Fibroblast of upper back skin (primary cell): ENCODE measurements at places on chromosomes 3 and 15.
A peak's percentile ranks its signal among the peaks of the same experiment; 100 is the strongest.

GRCh38 chr15:82647045-82647834 is at the start of gene CPEB1:
Gene CPEB1, minus strand, starts transcription at chr15:82647363. Its CDS starts 18,904 bp downstream, at chr15:82628459.
- peak; percentile 4 for DNase-seq

DNA sequence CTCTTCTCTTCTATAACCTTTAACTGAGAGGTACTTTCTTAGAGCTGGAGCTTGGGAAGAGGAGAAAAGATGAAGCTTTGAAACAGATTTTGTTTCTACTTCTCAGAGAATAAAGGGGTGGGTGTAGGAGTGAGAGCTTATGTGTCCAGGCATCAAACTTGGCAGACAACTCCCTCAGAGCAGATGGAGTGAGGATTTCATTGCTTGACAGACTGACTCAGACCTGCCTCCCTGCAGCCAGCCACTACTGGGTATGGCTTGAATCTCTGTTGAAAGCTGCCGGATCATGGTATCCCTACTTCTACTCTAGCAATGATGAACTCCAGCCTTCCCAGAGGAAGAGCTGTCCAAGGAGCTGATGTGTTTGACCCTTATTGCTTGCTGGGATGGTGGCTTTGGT is 36.7 kb downstream of the SYN2 start:
- no peak for DNase-seq

- DNase-seq, result no peak
Observed at GRCh38 chr3:128432301-128432970, 34.3 kb downstream of the DNAJB8 start.

GRCh38 chr15:41233367-41233771 is 2.3 kb downstream of the CHP1 start:
- peak; percentile 48 for DNase-seq

DNA sequence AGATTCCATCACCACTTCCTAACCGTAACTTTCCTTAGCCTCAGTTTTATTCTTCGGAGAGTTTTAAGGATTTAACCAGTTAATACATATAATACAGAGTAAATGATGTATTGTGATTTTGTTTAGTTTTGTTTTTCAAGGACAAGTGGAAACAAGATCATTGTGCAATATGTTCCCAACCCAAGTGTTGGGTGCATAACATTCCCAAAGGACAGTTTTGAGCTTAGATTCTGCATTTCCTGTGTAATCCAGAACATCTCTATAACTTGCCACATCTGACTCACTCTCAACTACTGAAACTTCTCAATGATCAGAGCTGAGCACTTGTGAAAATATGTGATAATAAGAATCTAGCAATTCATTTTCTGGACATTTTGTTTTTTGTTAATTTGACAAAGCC is 466.1 kb upstream of the PPP2R3A start:
- no peak for DNase-seq

GRCh38 chr3:158953131-158953530 is 151.3 kb downstream of the MFSD1 start:
- no peak for DNase-seq

GRCh38 chr3:116939091-116939490 is 229.5 kb downstream of the TUSC7 start:
- DNase-seq, result no peak

DNA sequence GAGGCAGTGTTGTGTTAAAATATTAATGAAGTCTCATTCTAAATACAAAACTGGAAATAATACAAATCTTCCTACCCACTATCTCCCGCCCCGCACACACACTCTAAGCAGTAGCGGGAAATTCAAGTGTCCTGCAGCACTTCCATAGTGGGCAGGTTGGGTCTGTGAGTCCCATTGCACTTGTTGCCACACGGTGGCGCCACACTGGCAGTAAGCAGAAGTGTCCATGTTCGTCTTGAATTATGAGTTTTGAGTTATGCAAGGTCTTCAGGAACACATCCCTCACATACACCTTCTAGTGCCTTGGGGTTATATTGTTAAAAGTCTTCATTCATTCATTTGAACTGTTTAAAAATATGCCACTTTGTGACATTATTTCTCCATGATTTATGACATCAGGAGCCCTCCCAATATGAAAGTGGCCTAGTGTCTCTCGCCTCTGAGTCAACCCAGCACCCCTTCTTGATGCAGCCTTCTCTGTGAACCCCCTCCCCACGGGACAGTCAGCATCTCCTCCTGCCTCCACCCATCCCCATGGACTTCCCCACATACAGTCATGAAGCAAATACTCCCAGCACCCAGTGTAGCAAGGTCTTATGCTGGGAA is 17.6 kb upstream of the CCDC174 start:
- DNase-seq, result peak; percentile 26

- no peak for DNase-seq
Observed at GRCh38 chr3:78368636-78369345, 1328.9 kb downstream of the ROBO2 start.

- DNase-seq, result no peak
Observed at GRCh38 chr3:149858911-149859310, 45.9 kb downstream of the RNF13 start.

DNA sequence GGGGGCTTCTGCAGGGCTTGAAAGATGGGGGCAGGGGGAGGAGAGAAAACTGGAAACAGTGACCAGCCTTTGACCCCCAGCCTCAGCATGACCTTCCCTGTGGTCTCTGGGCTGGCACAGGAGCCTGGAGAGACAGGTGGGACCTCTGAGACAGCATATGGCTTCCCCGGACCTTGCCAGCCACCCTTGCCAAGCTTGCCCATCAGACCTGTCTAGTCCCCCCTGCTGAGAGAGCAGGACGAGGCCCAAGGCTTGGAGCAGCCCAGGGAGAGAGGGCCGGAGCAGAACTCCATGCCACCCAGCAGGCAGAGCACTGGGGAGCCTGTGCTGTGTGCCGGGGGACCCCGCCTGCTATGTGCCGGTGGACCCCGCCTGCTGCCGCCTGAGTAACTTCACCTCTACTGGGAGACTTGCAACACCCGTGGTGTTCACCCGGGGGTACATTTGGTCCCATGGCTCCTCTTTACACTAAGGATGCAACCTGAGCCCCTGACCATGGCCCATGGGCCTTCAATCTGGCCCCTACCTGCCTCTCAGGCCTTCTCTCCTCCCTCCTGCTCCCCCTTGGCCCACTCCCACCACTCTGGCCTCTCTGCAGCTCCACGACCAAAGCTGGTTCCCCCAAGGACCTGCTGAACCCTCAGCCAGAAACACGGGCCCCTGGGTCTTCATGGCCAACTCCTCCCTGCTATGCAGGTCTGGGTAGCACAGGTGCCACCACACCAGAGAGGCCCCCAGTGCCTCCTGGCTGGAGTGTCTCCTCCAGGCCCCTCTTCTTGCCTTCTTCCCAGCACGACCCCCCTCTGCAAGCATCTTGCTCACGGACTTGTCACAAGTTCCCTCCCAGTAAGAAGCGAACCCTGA is 21.1 kb upstream of the SLC41A3 start:
- no peak for DNase-seq

DNA sequence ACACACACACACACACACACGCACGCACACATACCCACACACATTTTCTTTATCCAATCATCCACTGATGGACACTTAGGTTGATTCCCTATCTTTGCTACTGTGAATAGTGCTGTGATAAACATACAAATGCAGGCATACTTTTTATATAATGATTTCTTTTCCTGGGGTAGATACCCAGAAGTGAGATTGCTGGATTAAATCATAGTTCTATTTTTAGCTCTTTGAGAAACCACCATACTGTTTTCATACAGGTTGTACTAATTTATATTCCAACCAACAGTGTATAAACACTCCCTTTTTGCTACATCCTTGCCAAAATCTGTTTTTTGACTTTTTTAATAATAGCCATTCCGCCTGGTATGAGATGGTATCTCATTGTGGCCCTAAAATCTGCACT is 94.5 kb upstream of the GK5 start:
- DNase-seq, result no peak

DNA sequence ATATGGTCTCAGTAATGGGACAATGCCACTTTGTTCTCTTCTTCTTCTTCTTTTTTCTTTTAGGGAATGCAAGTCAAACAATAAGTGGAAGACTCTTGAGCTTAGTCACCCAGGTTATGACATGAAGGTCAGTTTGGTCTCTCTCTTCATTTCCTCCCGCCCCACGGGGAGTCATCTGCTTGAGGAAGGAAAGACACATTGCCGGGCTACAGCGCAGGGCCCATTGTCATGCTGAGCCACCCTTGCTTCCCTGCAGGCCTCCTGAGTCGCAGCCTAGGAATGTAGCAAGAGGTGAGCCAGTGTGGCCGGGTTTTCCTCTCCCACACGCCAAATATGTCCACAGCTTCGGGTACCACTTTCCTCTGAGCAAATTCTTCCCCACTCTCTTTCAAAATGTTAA is 47.6 kb downstream of the RAP2B start:
- DNase-seq, result peak; percentile 75

GRCh38 chr15:88799341-88799740 is 3.9 kb upstream of the ACAN start:
- DNase-seq, result no peak

DNA sequence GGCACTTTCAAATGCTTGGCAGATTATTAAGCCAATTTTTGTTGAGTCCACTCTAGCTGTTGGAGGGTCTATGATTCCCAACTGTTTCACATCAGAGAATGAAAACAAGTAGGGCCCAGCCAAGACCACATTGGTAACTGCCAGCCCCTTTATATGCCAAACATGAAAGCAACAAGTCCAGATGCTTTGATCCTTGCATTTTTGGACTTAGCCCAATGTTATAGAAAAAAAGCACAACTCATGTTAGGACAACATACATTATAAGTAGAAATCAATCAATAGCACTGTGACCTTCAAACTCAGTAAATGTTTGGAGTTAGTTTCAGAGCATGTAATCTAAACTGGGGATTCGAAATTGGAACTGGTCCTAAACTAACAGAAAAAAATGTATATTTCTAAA is 674.7 kb downstream of the MECOM start:
- DNase-seq, result no peak

GRCh38 chr3:35966629-35967464 is 327.5 kb downstream of the ARPP21 start:
- no peak for DNase-seq

- no peak for DNase-seq
Observed at GRCh38 chr15:26772154-26773066, at the start of gene GABRB3. Gene GABRB3, minus strand, starts transcription at chr15:26773066.
